ENCODE measurements at places on chromosomes 16 and 17.

- no peak for DNase-seq
These were observed 29.5 kb downstream of the SBK1 start for GRCh38 chr16:28321700-28322411.

DNA sequence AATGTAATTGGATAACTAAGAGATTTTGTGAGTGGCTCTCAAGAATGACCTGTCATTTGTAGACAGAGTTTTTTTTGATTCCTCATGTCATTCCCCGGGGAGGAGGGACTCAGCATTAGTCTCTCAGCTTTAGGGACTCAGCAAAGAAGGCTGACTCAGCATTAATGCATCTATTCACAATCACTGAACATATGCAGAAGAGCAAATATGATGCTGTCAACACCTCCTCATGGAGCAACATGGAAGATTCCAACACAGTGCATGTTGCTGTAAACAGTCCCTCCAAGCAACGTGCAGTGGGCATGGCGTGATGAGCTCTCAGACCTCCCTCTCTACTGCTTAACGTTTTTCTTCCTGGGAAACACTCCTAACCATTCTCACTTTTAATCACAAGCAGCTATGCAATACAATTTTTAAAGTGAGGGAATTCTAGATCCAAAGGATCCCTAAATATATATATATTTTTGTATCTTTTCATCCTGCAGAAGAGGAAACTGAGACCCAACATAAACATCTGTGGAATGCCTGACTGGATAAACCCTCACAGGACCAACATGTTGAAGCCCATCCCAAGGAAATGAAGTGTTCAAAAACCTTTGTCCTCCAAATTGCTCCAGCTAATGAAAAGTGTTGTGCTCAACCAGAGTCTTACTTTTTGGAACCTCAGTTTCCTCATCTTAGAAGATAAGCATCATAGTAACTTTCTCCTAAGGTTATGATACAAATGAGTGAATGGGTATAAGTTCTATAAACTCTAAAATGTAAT, 38.9 kb downstream of the TMEM100 start:
- no peak for DNase-seq

GRCh38 chr16:15610369-15610871, 32.5 kb downstream of the MARF1 start:
- DNase-seq, result no peak

GRCh38 chr17:74769856-74770497, 6.2 kb downstream of the NAT9 start:
- DNase-seq, result no peak

- no peak for DNase-seq
These were observed 5.2 kb downstream of the KCNG4 start for GRCh38 chr16:84234321-84235241.

- DNase-seq, result no peak
These were observed 7.8 kb downstream of the TOX3 start for GRCh38 chr16:52539191-52539590.

DNA sequence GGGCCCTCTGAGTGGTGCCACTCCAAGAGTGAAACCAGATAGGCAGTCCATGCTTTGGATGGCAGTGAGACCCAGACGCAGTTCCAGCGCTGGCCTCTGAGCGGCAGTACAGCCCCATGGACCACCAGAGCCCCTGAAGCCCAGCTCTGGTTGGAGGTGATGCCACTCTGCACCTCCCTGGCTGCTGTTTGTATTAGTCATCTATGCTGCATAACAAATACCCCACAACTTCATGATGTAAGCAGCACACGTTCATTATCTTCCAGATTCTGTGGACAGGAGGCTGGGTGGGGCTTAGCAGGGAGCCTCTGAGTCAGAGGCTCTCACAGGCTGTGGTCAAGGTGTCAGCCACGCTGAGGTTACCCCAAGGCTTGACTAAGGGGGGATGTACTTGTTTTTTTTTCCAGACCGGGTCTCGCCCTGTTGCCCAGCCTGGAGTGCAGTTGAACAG, 5.1 kb upstream of the NME4 start:
- peak; percentile 89 for DNase-seq

Data from CD4-positive, alpha-beta T cell treated with Interleukin-4 for 4 hours (primary cell).